ENCODE measurements at places on chromosomes 2 and 18. TPM values are rescaled to one million over a fixed set of nuclear protein-coding genes. Genes with fewer than 3 reads are reported as not detected.

DNA sequence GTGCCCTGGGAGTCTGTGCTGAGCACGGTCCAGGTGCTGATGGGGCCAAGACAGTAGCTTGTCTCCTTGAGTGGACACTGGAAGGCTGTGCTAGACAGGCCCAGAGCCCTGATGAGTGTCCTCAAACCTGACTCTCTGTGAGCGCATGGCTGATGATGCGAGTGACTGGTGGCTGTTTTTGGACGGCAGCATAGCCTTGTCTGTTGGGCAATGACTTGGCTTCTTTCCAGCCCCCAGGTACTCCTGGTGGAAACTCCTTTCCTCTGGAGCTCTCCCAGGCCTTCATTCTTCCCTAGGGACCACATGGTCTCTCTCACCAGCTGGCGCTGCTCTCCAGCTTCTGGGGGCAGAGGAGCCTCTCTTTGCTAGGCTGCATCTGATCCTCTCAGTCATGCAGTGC is 207.6 kb upstream of the SMIM21 start:
- no peak for DNase-seq

GRCh38 chr2:229073935-229074334 is 197.2 kb downstream of the PID1 start:
- no peak for DNase-seq

DNA sequence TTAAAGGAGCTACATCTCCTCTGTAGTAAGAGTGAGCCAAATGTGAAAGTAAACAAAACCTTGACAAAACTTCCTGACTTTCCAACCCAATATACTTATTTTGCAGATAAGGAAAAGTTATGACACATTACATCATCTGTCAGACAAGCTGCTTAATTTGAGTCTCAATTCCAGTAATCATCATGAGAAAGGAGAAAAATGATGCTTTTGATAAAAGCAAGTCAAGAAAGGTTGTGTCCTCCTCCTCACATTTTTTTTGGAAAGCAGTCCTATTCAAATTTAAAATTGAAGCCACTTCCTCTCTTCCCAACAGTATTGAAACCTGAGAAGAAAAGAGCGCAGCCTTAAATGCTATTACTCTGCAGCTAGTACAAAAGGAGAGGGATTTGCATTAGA is 519.6 kb downstream of the LRP1B start:
- DNase-seq = no peak

DNA sequence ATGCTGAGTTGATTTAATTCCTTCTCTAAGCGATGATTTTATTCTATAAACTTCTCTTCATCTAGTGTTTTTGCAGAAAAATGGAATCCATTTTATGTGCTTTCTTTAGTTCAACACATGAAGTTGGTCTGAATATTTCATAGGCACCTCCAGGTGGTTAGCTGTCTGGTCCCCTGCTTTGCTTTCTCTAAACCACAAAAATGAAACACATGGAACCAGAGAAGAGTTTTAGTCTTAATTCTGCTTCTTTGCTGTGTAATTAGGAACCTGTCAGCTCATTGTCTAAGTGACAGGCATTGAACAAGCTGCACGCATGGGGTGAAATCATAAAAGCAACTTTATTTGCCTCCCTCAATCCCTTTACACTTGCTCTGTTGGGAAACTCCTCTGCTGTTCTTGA is 150.4 kb downstream of the PIK3C3 start:
- no peak for DNase-seq

DNA sequence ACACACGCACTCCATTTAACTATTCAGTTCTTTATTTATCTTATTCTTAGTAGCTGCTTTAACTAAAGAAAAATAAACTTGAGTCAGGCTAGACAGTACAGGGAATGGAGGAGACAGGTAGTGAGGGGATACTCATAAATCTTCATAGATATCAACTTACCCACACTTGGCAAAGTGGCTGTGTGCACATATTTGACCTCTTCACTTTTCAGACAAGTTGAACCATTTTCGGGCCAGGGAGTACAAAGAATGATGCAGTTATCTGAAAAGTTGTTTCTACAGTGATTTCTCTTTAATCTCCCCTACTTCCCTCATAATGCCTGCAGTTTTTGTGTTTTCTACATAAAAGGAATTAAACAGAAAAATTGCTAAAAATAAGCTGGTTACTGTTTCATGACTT is 307.5 kb downstream of the GULP1 start:
- no peak for DNase-seq

DNA sequence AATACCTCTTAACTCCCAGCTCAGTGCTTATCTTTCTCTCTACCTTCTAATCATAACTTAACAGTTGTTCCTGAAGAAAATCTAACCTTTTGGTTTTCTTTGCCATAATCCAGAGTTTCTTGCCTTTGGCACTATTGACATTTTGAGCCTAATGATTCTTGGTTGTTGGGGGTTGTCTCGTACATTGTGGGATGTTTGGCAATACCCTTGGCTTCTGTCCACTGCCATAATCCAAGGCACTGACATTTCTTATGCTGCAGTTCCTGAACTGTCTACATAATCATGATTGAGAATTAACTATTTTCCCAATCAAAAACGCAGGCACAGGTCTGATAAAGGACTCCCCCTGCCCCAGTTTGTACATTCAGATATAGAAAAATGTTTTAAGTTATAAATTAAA is 203.2 kb upstream of the MEX3C start:
- no peak for DNase-seq

DNA sequence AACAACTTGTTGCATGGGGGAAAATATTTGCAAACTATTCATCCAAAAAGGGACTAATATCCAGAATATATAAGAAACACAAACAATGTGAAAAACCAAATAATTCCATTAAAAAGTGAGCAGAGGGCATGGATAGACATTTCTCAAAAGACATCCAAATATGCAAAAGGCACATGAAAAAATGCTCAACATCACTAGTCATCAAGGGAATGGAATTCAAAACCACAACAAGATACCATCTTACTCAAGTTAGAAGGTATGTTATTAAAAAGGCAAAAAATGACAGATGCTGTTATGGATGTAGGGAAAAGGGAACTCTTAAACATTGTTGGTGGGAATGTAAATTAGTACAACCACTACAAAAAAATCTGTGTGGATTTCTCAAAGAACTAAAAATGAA is 396.5 kb downstream of the CCDC85A start:
- no peak for DNase-seq

DNA sequence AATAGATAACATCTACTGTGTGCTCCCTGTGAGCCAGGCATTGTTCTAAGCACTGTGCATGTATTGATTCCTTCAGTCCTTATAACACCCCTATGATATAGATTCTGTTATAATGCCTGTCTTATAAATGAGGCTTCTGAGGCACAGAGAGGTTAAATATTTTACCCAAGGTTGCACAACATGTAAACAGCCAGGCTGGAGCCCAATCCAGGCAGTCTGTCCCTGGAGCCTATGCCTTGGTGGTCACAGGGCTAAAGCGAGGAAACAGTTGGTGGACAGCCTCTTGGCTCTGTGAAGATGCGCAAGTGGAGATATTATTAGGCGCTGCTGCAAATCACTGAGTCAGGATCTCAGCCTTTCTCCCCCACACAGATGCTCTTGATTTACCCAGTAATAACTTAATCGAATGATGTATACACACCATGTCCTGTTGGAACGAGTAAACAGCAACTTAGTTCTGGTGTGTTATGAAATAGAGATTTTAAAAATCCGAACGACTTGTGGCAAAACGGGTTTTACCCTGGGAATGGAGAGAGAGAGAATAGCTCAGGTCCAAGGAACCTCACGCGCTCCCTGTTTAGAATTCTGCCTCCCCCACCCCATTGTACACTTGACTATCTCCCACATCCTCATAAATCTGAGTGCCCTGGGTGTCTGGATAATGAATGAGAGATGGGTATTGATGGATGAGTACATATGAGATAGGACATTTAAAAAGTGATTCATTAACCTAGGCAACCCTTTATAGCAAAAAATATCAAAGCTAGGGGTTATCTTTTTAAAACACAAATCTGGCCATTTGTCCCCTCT is 231.9 kb downstream of the BCL2 start:
- DNase-seq = no peak

GRCh38 chr18:23814991-23815614 is 125.8 kb downstream of the LAMA3 start:
- DNase-seq = no peak

Gene SIX3
- not detected for total RNA-seq

Gene RASGRP3
- 7.4 TPM for total RNA-seq

Gene RAB11FIP5
- 63.0 TPM for total RNA-seq

Gene MOB1A
- 119 TPM for total RNA-seq

Gene G6PC2
- not detected for total RNA-seq

Gene CHRND
- not detected for total RNA-seq
